ENCODE measurements at places on chromosomes 6 and 20.

DNA sequence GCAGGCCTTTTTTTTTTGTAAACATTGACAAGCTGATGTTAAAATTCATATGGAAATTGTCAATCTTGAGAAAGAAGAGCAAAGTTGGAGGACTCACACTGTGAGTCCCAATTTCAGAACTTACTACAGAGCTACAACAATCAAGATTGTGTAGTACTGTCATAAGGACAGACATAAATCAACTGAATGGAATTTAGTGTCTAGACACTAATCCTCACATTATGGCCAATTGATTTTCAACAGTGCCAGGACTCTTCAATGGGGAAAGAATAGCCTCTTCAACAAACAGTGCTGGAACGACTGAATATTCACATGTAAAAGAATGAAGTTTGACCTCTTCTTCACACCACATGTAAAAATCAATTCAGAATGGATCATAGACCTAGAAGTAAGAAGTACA, 60.8 kb downstream of the TGM2 start:
- no peak for DNase-seq

- peak; percentile 21 for DNase-seq
These were observed 49.5 kb downstream of the SMAP1 start for GRCh38 chr6:70717038-70717801.

DNA sequence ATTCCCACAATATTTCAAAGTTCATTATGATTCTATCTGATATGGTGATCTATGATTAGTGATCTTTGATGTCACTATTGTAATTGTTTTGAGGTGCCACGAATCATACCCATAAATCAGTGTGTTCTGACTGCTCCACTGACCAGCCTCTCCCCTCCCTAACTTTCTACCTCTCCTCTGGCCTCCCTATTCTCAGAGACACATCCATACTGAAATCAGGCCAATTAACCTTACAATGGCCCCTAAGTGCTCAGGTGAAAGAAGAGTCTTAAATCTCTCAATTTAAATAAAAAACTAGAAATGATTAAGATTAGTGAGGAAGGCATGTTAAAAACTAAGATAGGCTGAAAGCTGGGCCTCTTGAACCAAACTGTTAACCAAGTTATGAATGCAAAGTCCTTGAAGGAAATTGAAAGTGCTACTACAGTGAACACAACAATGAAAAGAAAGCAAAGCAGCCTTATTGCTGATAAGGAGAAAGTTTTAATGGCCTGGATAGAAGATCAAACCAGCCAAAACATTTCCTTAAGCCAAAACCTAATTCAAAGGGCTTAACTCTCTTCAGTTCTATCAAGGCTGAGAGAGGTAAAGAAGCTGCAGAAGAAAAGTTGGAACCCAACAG, 196.9 kb upstream of the SHLD1 start:
- no peak for DNase-seq

- DNase-seq, result no peak
These were observed 580.0 kb upstream of the MARCKS start for GRCh38 chr6:113277111-113277510.

DNA sequence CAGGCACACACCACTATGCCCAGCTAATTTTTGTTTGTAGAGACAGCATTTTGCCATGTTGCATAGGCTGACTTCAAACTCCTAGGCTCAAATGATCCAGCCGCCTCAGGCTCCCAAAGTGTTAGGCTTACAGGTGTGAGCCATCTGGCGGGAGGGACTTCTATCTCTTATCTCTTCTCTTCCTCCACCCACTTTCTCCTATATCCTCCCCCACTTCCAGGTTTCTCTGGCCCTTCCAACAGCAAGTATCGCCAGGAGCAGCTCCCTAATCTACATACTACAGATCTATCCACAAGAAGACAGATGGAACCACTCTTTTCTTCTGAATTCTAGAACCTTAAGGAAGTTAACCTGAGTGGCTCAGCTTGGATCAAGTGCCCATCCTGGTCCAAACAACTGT, 5.1 kb upstream of the TOP1 start:
- DNase-seq, result no peak

- no peak for DNase-seq
These were observed 215.8 kb upstream of the RREB1 start for GRCh38 chr6:6891949-6892461.

DNA sequence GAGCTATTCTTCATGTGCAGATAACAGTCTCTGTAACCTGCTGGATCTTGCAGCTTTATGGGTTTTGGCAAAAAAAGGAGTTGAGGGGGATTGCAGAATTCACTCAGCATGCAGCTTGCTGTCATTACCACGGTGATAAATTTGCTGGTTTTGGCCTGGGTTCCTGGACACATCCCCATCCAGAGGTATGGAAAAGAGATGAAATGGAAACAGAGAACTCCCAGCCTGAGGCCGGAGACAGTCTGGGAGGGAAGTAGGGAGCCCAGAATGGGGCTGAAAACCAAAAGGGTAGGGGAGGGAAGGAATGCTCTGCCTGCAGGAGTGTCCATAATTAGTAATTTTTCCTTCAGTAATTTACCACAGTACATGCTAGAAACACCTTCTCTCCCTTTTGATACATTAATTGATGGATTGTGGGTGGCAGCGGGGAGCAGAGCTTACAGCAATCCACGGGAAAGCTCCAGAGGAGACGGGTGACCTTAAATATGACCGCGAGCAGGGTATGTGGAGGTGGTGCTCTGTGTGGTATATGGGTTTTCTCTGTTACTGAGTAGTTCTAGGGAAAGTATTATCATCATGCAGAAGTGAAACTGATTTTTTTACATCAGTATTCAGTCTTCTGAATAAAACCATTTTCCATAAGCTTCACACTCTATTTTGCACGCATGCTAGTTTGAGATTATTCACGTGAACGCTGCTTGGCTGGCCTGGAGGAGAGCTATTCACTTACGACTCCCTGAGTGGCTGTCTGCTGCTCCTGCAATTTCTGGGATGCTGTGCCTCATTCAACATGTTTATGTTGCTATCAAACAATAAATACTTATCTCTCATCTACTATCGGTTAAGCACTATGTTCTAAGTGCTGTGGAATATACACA, 66.3 kb upstream of the KCNK16 start:
- no peak for DNase-seq

- DNase-seq, result peak; percentile 24
These were observed 139.0 kb downstream of the MTHFD1L start for GRCh38 chr6:151004383-151005024.

GRCh38 chr6:41626917-41627316, 11.4 kb upstream of the MDFI start:
- DNase-seq, result no peak

DNA sequence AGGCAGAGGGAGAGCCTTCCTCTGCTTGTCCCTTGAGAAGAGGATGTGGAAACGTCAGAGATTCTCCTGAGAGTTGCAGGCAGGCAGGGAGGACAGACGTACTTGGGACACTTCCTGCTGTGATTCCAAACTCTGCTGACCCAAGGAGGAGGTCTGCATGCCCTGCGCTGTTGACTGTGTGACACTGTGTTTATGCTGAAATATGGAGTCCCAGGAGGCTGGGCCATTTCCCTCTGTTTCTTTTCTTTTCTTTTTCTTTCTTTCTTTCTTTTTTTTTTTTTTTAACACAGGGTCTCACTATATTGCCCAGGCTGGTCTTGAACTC, 63.5 kb upstream of the BHLHE23 start:
- DNase-seq, result no peak

GRCh38 chr20:43959079-43959919, 44.6 kb downstream of the TOX2 start:
- no peak for DNase-seq

DNA sequence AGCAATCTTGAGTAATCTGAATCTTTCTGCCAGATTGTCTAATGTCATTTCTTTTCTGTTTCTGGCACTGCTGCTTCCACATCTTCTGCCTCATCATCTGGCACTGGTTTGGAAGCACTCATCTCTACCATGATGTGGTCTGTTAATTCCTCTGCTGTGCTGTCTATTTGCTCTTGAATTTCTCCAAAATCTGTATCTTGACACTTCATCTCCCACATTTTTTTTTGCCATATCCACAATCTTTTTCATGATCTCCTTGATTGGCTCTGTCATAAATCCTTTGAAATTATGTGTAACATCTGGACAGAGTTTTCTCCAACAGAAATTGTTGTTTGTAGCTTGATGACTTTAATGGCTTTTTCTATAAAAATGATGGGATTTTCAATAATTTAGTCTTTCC, 417.8 kb upstream of the MANEA start:
- no peak for DNase-seq

GRCh38 chr6:138099832-138100231, 7.4 kb downstream of the PERP start:
- DNase-seq, result no peak

GRCh38 chr20:4183361-4183760, 168.0 kb upstream of the RNF24 start:
- no peak for DNase-seq

DNA sequence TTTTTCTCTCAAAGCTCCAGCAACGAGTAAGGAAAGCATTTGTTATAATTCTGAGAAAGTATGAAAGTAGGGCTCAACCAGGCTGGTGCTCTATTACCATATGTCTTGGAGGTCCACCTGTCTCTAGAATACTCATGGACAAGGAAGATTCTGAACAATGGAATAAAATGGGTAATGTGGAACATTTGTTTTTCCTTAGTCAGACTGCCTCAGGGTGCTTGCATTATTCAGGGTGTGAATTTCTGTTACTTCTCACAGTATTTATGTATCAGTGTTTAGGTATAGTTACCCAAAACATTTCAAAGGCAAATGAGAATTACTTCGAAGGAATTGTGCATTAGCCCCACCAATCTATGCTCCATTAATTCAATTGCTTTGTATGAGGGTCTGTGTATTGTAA, 586.2 kb upstream of the CITED2 start:
- no peak for DNase-seq

DNA sequence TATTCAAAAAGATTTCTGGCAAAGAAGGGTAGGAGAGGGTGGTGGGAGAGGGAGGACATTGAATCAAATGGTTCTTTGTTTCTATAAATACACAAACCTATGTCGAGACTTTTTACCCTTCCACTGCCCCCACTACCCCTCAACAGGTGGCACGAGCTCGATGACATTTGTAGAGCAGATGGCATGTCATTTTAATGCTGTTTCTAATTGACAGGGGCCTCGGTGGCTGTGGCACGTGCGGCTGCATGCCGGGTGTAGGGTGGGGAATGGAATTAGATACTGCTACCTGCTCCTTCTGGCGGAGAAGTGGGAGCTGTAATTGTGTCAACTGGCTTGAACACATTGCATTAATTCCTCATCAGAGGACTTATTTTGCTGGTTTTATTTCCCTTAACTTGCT, 29.1 kb upstream of the SASH1 start:
- DNase-seq, result no peak

- peak; percentile 67 for DNase-seq
These were observed 28.0 kb upstream of the ZNF217 start for GRCh38 chr20:53621482-53622246.

DNA sequence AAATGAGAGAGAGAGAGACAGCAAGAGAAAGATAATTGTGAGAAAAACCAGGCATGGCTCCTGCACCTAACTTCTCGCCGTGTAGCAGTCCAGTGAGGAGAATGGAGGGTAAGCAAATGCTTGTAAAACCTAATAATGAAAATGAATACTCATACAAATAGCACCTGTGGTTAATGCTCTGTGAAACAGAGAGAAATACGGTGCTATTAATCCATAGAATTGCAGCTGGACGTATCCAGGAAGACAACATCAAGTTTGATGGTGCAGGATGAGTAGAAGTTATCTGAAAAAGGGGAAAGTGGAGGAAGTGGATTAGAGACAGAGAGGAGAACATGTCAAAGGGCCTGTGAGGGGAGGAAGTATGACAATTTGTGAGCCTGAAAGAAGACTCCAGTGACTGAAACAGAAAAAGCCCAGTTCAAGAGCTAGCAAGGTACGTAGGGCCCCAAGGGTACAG, 89.4 kb upstream of the PAK5 start:
- peak; percentile 33 for DNase-seq

DNA sequence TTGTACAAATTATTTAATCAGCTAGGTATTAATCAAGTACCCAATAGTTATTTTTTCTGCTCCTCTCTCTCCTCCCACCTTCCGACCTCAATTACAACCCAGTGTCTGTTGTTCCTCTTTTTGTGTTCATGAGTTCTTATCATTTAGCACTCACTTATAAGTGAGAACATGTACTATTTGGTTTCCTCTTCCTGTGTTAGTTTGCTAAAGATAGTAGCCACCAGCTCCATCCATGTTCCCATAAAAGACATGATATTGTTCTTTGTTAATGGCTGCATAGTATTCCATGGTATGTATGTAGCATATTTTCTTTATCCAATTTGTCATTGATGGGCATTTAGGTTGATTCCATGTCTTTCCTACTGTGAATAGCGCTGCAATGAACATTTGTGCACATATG, 652.8 kb upstream of the CITED2 start:
- DNase-seq, result no peak

- no peak for DNase-seq
These were observed 12.7 kb downstream of the CCN6 start for GRCh38 chr6:112066606-112067005.

GRCh38 chr6:107216197-107216933, 101.0 kb upstream of the BEND3 start:
- DNase-seq, result no peak

DNA sequence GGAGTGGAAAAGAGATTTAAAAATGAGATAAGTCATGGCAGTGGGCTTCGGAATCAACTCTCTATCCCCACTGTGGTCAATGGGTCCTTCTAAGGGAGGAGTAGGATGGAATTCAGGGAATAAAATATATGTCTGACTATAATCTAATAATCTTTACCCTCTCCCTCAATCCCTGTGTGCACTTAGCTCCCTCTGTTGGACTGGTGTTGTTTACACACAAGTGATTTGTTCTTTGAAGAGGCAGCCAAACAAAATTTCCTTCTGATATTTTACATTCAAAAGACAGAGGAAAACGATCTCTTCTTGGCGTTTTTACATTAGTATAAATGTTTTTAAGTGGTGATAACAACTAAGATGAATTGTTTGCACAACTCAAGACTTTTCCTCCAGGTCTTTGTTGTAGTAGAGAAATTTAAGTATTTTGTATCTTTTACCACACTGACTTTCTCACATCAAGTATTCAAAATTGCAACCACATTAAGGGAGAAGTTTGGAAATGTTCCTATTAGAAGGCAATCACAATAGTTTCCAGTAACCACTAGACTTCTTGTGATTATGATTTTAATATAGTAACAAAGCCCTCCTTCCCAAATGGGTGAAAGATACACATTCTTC, 317.8 kb downstream of the CENPW start:
- no peak for DNase-seq

DNA sequence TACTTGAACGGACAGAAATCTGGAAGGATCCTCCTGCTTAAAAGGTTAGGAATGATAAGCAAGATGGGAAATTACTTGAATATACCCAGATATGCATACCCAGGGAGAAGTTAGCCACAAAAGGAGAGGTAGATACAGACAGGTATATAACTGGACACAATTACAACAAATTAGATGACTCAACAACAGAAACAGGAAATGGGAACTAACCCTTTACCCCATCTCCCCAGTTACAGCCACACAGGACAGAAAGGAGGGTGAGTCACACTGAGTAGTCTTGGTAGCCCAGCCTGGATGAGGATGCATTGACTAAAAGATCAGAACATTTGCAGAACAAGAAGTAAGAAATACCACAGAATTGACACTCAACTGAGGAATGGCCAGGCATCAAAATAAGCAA, 61.2 kb downstream of the C6orf52 start:
- peak; percentile 30 for DNase-seq

Measured in GM06990 (cell line).